ENCODE measurements at places on chromosomes 4 and X.

- DNase-seq = peak; percentile 56
Observed at GRCh38 chr4:77817304-77818072, 1.7 kb downstream of the CNOT6L start.

DNA sequence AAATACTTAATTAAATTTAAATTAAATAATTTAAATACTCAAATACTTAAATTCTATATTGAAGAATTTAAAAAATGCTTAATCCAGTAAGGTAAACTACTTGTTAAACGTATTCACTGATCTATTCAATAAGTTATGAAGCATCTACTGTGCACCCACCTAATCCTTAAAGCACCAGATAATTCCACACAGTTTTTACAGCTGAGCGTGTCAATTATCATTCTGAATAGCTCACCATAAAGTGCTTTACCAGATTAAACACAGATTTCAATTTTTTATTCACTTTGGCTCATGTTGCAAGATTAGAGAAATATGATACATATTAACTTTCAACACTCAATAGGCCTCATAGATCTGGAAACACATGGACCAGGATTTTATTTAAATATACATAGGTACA is 79.2 kb upstream of the DDIT4L start:
- DNase-seq = no peak

GRCh38 chr4:2617955-2618354 is 81.5 kb downstream of the FAM193A start:
- no peak for DNase-seq

DNA sequence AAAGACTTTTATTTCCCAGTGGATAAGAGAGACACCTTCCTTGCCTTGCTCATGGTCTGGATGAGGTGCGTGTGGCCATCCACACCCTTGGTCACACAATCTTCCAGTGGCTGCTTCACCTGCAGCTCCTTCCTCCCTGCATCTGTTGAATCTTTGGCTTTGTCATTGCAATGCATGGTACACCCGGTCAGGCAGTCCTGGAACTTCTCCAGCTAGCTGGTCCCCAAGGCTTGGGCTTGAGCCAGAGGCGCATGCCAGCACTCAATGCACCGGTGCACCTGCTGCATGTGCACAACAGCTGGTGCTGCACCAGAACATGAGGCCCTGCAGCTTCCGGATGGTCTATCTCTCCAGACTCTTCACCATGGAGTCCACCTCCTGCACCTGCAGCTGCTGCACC is 31.7 kb downstream of the SCML1 start:
- DNase-seq = no peak

- no peak for DNase-seq
Observed at GRCh38 chr4:183343730-183344129, 21.5 kb upstream of the CLDN24 start.

GRCh38 chrX:64198036-64198435 is 7.5 kb downstream of the AMER1 start:
- no peak for DNase-seq

DNA sequence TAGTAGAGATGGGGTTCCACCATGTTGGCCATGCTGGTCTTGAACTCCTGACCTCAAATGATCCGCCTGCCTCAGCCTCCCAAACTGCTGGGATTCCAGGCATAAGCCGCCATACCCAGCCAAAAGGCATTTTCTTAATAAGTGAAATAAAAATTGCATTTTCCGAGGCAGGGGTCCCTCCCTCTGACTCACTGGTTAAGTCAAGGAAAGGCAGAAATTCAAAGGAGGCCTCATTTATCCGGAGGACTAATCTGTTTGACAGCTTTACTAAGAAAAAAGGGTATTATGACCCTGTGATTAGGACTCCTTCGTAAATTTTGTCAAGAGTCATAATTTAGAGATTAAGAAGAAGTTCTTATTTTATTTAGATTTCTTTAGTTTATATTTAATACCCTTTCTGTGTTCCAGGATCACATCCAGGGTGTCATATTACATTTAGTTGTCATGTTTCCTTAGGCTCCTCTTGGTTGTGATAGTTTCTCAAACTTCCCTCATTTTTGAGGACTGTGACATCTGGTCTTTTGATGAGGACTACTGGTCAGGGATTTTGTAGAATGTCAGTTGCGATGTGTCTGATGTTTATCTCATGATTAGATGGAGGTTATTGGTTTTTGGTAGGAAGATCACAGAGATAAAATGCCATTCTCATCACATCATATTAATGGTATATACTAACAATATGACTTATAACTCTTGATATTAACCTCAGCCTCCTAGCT is 753.7 kb upstream of the AMOT start:
- DNase-seq = no peak

DNA sequence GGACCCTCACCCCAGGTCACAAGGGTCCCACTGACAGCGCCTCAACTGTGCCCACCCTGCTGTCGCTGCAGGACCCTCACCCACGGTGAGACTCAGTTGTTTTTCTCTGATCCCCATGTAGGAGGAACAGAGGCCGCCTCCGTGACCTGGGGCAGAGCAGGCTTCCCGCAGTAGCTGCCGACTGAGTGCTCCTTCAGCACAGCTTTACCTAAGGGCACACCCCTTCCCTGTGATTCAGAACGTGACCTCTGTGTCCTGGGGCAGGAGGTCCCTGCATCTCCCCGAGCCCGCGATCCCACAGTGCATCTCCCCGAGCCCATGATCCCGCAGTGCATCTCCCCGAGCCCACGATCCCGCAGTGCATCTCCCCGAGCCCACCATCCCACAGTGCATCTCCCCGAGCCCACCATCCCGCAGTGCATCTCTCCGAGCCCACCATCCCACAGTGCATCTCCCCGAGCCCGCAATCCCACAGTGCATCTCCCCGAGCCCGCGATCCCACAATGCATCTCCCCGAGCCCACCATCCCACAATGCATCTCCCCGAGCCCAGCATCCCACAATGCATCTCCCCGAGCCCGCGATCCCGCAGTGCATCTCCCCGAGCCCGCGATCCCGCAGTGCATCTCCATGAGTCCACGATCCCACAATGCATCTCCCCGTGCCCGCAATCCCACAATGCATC is 23.6 kb downstream of the PPP2R3B start:
- DNase-seq = no peak

DNA sequence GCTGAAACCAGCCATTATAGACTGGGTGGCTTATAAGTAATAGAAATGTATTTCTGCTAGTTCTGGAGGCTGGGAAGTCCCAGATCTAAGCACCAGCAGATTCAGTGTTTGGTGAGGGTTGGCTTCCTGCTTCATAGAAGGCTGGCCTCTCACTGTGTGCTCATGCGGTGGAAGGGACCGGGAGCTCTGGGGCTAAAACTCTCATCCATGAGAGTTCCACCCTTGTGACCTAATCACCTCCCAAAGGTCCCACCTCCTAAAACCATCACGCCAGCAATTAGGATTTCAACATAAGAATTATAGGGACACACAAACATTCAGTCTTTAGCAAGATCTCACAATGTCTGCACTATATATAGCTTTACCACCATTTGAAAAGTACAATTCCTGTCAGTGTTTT is 215.2 kb downstream of the CBR4 start:
- DNase-seq = no peak

DNA sequence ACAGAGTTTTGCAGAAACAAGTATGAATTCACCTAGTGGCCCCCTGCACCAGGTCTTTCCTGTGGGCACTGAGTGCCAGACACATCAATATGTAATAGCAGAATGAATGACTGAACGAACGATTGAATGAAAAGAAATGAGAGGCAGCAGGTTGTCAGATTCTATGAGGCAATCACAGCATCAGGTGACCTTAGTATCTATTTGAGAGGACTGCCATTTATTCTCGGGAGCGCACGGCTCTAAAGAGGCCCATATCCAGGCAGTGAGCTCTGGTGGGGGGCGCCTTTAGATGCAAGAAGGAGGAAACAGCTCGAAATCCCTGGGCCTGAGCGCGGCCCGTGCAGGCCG is 528 bp upstream of the SLC25A4 start:
- no peak for DNase-seq

DNA sequence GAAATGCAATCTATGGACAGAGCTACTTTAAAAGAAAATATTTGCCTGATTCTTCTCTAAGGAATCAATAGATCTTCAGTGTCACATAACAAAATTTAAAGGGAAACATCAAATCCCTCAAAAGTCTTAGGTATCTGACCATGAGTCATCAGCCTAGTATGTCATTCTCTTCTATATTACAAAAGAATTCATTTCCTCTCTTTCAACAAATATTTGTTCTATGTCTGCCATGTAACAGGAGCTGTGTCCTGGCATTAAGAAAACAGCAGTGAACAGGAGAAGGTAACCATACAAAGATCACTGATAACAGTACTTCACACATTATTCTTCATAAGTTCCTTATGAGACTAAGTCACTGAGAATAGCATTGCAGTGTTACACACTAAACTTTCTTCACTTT is 243.6 kb upstream of the DKK2 start:
- peak; percentile 36 for DNase-seq

DNA sequence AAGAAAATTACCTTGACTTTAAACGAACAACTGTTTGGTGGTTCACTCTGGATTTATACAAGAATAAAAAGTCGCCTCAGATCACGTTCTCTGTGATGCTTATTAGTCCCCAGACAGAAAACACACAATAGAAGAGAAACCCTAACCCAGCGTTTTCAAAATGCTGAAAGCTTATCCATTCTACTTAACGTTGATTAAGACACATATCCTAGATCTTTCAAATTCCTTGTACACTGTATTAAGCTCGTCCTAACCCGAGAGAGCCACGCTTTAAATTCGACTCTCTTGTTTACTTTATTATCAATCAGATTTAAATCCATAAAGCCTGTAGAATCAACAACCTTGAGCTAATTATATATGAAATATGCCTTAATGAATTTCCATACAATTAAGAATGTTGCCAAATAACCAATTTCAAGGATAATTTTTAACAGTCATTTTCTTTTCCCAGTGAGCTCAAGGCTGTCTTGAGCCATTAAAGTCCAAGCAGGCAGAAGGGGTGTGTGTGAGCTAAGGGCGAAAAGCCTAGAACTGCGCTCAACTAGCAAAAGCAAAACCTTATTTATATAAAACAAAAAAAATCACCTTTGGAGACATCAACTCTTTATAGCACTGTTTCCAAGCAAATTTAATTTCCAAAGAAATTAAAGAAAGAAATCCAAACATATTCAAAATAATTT is 981 bp upstream of the PITX2 start:
- no peak for DNase-seq

DNA sequence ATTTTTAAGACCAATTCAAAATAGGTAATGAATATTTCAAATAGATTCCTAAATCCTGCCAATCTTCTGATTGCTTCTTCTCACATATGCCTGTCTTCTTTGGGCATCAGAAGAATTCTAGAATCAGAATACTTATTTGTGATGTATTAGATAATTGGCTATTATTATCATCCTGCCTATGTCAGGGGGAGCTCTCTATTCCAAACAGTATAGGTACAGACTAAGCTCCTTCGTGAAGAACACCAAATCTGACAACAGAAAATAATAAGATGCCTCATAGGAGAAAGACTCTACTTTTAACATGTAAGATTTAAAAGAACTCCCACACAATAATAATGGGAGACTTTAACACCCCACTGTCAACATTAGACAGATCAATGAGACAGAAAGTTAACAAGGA is at the start of gene IQCM:
Gene IQCM, minus strand, starts transcription at position 101 of the 400 bp plus-strand sequence. CDS start 73,152 bp downstream, outside the sequence.
- no peak for DNase-seq

GRCh38 chr4:166128403-166128802 is 255.4 kb downstream of the TLL1 start:
- DNase-seq = peak; percentile 70

DNA sequence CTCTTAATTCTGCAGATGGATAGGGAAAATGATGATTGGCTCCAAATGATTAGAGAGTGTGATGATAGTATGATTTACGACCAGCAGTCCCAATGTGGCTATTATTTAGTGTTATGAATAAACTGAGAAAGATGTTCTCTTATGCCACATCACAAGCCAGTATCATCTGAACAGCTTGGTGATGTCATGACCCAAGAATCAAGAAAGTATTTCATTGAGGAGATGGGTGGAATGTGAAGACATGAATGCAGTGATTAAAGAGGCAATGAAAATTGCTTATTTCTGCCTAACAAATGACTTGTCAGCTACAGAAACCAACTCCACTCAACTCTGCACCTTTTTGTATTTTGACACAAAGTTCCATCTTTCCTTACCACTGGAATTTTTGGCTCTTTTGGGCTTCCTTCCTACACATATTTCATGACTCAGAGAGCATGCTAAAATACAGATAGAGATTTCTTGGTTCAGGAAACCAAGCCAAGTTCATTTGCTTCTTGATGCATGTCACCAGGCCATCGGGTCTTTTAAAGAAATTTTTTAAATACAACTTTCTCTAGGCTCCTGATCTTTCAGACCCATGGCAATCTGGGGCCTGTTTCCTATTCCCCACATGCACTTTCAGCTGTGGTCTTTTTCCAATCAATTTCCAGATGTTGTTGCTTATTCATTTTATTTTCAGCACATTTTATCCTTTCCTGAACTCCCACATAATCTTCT is 174.2 kb downstream of the HHIP start:
- DNase-seq = peak; percentile 22

DNA sequence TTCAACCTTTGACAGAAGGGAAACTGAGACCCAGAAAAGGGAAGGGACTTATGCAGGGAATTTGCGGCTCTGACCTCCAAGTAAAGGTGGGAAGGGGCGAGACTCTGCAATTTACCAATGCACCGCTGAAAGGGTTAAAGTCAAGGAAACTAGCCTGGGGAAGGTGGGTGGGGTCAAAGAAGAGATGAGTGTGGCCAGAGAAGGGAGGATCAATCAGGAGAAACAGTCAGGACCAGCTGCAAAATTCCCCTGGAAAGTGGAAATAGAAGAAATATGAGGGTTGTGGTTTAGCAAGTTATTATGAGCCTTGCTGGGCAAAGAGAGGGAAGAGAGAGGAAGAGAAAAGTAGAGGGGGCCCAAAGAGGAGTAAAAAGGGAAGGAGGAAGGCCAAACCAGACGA is 30.5 kb downstream of the STARD8 start:
- DNase-seq = no peak

DNA sequence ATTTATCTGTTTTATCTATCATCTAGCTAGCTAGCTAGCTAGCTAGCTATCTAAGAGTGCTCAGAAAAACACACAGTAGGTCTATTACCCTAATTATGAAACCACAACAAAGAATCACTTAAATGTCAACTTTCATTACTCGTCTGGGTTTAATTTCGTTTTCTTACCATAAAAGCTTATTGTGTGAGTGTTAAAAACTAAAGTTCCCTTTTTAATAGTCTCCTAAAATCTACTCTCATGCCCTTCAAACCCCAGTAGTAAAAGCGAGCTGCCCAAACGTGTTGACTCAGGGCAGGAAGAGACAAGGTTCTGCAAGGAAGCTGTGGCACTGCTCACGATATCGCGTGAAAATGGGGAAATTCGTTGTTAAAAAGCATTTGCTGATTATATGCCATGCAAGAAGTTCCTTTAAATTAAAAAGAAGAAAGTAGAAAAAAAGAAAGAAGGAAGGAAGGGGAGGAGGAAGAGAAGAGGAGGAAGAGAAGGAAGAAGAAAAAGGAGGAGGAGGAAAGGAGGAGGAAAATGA is 595 bp downstream of the MBNL3 start:
- peak; percentile 33 for DNase-seq
